ENCODE measurements at places on chromosomes 11 and 22.

- no peak for DNase-seq
Measured at GRCh38 chr11:65429724-65430405, 7.3 kb downstream of the NEAT1 start.

DNA sequence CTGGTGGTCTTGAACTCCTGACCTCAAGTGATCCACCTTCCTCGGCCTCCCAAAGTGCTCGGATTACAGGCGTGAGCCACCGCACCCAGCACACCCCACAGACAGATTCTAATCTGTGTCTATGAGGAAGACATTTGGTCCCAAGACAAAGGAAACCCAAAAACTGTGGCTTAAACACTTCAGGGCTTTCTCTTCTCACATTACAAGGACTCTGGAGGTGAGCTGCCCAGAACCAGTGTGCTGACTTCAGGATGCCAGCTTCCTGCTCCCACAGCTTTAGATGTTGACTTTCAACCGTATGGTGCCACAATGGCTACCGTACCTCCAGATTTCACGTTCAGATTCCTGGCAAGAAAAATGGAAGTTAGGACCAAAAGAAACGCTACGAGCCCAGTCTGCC is 32.2 kb upstream of the SYT7 start:
- DNase-seq: no peak

GRCh38 chr11:10824888-10825287 is 16.2 kb upstream of the EIF4G2 start:
- no peak for DNase-seq

DNA sequence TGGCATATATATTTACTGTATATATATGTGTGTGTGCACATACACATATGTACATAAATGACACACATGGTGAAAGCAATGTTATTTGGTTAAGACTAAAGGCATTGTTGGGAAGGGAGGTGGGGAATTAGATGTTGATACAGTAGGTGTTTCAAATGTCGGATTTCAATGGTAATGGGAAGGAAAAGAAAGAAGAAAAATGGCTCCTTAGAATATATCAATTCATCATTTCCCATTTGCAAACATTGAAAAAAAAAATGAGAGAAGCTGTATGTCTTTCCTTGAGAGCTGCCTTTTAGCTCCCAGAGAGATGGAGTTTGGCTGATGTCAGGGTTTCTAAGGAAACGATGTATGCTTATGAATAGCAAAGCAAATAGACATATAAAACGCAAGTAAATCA is 33.4 kb upstream of the ATXN10 start:
- no peak for DNase-seq

- no peak for DNase-seq
Measured at GRCh38 chr22:50656122-50657070, 16.2 kb upstream of the SHANK3 start.
